Effector CD8-positive, alpha-beta T cell (primary cell): ENCODE measurements at places on chromosomes 2 and 18.

- DNase-seq = no peak
Measured at GRCh38 chr18:9753846-9754245, 45.7 kb downstream of the RAB31 start.

- DNase-seq = no peak
Measured at GRCh38 chr2:178550352-178550751, 70.1 kb downstream of the PLEKHA3 start.

DNA sequence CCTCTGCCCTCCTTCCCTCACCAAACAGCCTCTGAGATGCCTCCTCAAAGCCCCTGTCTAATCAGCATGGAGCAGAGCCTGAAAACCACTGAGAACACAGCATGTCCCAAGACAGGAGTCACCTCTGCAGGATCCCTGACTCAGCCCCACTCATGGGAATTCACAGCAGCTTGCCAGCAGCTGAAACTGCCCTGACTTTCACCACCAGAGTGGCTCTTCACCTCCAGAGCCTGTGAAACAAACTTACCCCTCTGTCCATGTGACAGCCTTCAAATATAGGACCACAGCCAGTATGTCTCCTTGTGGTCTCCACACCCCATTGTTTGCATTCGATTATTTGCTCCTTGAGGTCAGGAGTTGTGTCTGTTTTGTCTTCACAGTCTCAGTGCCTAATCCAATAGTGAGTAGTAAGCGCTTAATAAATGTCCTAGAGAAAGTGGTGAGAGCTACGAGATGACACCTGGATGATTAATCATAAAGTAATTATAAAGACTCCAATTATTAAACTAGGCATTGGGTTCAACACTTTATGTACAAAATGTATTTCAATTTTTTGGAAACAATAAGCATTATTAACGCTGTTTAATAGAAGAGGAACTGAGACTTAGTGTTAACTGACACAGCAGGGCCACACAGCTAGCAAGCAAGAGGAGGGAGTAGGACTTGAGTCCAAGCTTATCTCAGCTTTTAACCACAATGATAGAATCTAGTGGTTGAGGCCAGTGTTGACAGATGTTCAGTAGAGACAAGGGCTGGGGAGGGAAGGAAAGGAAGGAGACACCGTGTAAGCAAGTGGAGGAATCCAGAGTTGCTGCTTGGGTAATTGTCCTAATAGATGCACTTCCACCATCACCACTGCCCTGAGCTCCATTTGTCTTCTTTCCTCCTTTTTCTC, 358.7 kb upstream of the TNP1 start:
- no peak for DNase-seq

GRCh38 chr2:30862054-30862651, 54.9 kb upstream of the CAPN13 start:
- peak; percentile 7 for DNase-seq

- DNase-seq = peak; percentile 53
Measured at GRCh38 chr2:43133708-43134570, 92.5 kb downstream of the ZFP36L2 start.

GRCh38 chr2:138652378-138652777, 127.8 kb downstream of the NXPH2 start:
- DNase-seq = no peak

- no peak for DNase-seq
Measured at GRCh38 chr2:119472749-119473148, 41.1 kb downstream of the TMEM37 start.

- DNase-seq = no peak
Measured at GRCh38 chr2:129667577-129667976, 311.9 kb upstream of the RAB6C start.

DNA sequence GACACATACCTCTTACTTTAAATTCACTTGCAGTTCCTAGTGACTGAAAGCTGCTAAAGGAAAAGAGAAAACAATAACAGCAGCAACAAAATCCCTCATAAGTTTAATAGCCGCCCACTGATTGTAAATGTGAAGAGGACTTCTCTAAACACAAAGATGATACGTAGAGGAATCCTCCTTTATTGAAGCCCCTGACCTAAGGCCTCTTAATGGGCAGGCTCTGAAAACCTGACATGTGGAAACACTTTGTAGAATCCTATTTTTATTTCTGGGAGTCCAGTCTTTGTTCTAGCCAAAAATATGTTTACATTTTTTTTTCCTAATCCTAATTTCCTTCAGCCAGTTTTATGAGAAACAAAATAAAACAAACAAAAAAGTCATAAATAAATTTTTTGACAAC, 1277.7 kb upstream of the CELF4 start:
- DNase-seq = no peak

DNA sequence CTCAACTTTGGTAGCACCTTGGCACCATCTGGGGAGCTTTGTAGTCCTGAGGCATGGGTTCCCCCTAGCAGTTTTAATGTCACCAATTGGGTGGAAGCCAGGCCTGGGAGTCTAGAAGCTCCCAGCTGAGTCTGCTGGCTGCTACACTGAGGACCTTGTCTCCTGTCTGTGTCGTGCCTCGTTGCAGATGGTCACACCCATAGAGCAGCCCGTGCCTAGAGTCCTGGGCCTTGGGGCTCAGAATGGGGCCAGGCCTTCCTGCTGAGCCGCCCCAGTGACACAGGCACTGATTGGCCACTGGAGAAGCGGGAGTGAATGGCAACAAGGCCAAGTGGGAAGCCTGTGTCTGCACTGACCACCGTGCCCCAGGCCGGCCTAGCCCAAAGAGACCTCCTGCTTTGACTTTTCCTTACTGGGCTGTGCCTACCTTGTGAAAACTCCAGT, 113.2 kb downstream of the SH3RF3 start:
- no peak for DNase-seq

DNA sequence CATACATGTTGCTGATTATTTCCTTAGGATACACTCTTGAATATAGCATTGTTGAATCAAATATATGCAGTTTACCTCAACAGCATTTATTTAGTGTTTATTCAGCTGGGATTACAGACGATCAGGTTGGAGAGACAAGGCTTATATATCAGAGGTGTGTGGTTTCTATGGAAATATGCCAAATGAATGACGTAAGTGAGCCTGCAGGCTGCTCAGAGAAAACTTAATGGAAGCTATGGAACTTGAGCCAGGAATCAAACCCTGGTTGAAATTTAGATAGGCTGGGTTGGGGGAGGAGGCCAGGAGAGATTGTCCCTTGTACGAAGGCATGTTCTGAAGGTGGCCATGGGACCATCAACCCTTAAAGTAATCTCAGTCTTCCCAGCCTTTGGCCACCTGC, 79.5 kb downstream of the INPP4A start:
- DNase-seq = no peak

DNA sequence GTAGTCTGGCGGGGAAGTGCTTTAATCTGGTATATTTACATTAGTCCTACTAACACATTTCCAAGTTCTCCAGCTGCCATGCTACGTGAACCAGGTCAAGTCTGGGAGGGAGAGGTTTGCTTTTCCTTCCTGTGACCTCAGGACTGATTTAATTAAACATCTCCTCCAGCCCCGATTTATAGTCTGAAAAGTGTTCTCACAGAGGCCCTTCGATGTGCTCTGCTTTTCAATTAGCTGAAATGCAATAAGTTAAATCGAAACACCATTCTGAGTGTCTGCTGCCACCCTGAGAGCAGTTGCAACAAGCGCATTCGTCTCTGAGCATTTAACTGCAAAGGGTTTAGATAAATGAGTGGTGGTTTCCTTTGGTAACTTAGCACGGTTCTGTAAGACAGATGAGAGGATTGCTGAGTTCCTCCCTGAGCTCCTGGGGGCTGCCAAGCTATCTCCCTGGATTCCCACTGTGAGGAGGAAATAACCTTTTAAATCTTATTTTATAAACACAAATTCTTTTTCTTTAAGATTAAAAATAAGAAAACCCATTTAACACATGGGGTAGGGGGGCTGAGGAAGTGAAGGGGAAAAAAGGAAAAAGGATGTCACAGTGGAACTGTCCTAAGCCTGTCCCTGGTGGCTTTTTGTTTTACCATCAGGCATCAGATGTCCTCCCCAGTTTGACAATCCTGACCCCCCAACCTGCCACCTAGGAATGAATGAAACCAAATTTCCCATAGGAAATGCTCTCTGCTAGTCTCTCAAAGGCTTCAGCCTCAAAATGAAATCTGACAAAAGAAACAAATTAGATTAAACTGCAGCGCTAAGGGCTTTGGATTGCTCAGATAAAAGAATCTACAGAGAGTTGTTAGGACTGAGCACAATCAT, 56.5 kb upstream of the CREB1 start:
- DNase-seq = no peak

DNA sequence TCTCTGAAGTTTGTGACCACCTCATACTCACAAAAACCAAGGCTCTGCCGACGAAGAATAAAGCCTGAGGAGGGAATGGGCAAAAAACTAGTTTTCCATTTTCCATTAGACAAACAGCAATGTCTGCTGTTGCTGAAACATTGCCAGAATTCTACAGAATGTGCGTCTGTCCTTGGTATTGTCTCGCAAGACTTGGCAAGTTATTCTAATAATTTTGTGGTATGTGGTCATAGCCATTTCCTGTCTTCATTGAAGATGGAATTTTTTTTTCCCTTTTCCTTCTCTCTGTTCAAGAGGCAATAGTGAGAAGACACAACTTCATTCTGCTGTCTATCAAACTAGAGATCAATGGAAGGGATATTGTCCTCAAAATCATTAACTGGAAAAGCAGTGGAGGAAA, 296.1 kb downstream of the RND3 start:
- no peak for DNase-seq

DNA sequence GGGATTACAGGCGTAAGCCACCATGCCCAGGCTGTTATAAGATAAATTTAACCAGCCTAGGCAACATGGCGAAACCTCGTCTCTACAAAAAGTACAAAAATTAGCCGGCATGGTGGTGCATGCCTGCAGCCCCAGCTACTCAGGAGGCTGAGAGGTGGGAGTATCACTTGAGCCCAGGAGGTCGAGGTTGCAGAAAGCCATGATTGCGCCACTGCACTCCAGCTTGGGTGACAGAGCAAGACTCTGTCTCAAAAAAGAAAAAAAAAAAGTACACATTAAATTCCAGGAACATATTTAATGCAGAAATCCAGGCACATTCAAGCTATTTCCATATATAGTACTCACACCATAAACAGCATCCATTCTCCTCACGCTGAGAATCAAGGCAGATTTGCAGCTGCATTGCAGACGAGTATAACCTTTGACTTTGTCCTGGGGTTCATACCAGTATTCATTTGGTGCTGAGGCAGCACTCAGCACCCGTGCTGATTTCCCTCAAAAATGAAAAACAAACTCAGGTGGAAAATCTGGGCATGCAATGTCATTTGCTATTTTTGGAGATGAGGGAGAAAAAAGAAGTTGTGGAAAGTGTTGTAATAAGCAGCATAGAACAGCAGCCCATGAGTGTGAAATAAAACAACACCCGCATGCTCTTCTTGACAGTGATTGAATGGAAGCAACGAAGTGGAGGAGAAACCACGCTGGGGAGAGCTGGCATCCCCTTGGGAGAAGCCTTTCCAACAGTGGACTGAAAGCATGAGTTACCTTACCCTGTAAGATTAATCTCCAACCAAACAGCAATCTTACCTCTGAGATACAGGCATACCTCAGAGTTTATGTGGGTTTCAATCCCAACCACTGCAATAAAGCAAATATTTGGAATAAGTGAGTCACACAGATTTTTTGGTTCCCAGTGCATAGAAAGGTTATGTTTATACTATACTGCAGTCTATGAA, 46.8 kb upstream of the ANXA4 start:
- no peak for DNase-seq

DNA sequence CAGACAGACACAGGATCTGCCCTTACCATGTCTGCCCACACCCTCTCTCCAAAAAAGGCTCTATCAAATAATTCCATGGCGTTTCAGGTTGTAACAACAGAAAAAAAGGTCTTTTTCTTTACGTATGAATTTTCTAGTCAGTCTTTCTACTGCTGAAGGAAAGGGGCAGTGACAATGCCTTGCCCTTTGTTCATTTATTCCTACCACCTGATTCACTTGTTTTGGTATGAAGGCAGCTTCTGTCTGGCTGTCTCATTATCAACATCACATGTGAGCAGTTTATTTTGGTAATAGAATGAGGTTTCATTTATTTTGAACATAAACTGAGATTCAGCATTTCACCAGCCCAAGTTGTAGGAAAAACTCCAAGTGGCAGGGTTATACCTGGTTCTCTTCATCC, 94.3 kb upstream of the KLF7 start:
- no peak for DNase-seq

- no peak for DNase-seq
Measured at GRCh38 chr2:143632751-143633374, 503.6 kb downstream of the ARHGAP15 start.

GRCh38 chr2:24016376-24016761, 6.5 kb downstream of the MFSD2B start:
- DNase-seq = no peak

DNA sequence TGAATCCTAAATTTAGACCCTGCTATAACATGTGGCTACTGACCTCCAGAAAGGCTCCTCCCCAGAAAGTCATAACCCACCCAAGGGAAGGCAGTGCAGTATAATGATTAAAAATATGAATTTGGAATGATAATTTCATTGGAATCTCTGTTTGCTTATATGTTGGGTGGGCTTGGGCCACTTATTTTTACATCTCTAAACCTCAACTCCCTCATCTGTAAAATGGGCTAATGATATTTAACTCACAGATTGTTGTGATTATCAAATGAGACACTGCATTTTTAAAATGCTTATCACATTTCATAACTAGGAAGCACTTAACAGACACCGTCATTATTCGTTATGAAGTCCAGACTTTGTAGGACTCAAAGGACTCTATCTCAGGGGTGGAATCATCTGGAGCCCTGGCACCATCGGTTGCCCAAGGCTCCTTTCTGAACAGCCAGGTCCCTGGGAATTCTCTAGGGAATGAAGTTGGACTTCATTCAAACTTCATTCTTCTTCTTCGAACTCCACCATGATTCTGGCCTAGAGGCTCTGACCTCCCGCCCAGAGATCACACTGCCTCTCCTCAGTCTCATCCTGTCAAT, 33.1 kb upstream of the RMDN2 start:
- DNase-seq = no peak

DNA sequence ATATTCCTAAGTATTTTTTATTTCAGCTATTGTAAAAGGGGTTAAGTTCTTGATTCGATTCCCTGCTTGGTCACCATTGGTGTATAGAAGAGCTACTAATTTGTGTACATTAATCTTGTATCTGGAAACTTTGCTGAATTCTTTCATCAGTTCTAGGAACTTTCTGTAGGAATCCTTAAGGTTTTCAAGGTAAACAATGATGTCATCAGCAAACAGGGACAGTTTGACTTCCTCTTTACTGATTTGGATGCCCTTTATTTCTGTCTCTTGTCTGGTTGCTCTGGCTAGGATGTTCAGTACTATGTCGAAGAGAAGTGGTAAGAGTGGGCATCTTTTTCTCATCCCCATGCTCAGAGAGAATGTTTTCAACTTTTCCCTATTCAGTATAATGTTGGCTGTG, 252.7 kb downstream of the NR4A2 start:
- no peak for DNase-seq

- no peak for DNase-seq
Measured at GRCh38 chr2:127463155-127463991, 45.1 kb downstream of the PROC start.

GRCh38 chr18:72700961-72701710, 157.0 kb upstream of the CBLN2 start:
- no peak for DNase-seq
